ENCODE measurements at places on chromosomes 3 and 15. TPM values are rescaled to one million over a fixed set of nuclear protein-coding genes. Genes with fewer than 3 reads are reported as not detected.

Gene GOLGA6L7
- not detected for total RNA-seq

- no peak for DNase-seq
These were observed 118.4 kb upstream of the ROBO1 start for GRCh38 chr3:79886204-79886603.

DNA sequence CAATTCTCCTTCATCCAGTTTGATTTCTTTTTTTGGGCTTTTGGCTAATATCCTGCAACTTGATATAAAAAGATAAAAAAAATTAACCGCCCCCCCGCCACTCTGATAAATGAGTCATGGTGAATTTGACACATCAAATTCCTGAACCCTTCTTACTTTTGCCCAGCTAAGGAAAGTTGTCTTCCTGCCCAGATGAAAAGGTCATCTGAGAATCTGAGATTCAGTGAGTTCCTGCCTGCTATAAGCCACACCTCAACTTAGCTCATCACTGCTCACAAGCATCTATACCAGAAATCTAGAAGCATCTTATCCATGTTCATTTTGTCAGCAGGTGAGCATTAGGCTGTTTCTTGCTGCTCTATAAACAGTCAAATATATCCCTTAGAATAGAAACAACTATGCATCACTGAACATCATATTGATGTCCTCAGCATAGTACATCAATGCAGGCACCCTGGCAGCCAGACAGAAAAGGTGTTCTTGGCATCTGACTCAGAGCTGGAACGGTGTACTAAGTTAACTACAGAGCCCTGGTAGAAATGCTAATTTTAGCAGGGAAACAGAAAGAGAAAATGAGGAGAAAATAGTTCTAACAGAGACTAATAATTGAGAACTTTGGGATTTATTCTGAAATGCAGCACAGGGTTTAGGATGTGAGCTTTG, 77.1 kb downstream of the SEMA6D start:
- no peak for DNase-seq

Gene CHDH
- total RNA-seq = 0.81 TPM

GRCh38 chr3:194587438-194587931, 45.7 kb downstream of the TMEM44 start:
- no peak for DNase-seq

Gene STAB1
- not detected for total RNA-seq

DNA sequence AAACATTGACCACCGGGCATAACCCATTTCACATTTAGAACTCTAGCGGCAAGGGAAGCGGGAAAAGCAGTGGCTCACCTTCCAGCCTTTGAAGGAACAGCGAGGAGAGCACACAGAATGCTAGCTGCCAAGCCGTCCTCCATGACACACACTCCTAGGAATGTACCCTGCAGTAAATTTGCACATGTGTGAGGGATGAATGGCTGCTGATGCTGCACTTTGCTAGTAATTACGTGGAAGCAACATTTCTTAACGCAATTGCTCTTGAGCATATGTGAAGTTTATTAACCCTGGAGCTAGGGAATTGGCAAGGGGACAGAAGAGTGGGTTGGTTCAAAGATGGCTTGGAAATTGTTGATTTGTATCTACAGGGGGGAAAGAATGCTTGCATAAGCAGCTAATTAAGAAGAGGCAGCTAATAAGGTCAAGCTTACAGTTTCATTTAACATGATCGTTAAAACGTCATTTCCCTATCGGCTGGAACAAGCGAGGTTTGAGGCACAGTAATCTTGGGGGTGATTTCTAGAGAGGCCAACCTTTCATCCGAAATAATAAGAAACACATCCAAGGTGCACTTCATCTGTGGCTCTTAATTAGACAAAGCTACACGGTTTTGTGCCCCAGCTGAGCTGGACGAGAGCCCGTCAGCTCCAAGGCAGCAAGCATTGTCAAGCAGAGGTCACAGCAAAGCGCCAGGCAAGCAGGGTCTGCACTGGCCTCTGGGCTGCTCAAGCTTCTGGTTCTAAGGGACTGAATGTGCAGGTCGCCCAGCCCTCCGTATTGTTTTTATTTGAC, 123.4 kb downstream of the CHSY1 start:
- DNase-seq = no peak

DNA sequence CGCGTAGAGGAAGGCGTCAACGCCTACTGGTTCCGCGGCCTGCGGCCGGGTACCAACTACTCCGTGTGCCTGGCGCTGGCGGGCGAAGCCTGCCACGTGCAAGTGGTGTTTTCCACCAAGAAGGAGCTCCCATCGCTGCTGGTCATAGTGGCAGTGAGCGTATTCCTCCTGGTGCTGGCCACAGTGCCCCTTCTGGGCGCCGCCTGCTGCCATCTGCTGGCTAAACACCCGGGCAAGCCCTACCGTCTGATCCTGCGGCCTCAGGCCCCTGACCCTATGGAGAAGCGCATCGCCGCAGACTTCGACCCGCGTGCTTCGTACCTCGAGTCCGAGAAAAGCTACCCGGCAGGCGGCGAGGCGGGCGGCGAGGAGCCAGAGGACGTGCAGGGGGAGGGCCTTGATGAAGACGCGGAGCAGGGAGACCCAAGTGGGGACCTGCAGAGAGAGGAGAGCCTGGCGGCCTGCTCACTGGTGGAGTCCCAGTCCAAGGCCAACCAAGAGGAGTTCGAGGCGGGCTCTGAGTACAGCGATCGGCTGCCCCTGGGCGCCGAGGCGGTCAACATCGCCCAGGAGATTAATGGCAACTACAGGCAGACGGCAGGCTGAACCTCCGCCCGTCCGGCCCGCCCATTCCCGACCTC, 4.1 kb downstream of the ISLR2 start:
- no peak for DNase-seq

DNA sequence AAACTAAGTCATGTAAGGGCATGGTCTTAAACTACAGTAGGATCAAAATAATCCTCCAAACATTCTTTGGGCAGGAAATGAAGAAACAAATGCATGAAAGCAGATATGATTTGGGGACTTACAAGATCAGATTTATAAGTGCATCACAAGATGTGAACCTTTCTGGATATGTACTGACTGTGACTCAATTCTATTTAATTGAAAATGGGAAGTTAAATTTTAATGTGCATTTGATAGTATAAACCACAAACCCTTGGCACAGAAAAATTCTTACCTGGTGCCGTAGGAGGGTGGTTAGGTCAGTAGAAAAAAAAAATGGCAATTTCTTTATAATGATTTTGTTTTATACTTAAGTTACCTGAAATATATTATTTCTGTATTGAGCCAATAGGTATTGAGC, 262.5 kb upstream of the TGFBR2 start:
- DNase-seq = no peak

GRCh38 chr15:75302318-75302717, 19.7 kb downstream of the GOLGA6D start:
- peak; percentile 78 for DNase-seq

Gene OR5H6
- not detected for total RNA-seq

Gene SPTBN5
- total RNA-seq = 3.0 TPM

DNA sequence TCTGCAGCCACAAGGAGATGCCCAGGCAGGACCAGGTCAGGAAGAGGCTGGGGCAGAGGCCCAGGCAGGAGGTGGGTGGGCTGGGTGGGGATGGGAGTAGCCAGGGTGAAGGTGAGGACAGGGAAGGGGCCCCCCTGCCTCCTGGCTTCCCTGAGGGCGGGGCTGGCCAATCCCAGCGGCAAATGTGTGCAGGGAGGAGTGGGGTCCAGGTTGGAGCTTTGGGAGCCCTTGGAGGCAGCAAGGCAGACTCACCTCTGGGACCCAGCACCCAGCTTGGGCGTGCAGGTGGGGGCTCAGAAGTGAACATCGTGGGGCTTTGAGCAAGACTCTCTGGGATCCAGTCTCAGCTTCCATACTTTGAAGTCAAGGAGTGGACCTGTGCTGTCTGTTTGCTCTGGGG, 25.2 kb downstream of the GP9 start:
- DNase-seq = no peak

DNA sequence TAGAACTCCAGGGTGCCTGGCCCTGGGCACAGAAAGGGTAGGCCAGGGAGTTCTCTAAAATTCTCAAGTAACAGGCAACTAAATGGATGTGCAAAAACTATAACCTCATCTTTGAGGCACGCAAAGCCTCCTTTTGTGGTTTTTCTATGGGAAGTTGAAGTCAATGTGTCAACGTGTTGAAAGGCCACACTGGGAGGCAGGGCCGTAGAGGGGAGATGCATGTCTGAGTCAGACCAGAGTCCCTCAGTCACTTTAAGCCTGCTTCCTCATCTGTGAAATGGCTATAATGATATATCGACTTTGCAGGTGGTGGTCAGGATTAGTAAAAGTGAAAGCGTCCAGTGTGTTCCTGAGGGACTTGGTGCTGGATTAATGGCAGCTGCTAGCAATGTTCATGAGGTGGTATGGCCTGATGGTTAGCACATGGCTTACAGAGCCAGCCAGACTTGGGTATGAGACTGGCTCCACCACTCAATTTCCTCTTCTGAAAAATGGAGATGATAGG, 17.0 kb downstream of the TGM5 start:
- no peak for DNase-seq

GRCh38 chr15:46682969-46683791, 1034.1 kb upstream of the SEMA6D start:
- no peak for DNase-seq

DNA sequence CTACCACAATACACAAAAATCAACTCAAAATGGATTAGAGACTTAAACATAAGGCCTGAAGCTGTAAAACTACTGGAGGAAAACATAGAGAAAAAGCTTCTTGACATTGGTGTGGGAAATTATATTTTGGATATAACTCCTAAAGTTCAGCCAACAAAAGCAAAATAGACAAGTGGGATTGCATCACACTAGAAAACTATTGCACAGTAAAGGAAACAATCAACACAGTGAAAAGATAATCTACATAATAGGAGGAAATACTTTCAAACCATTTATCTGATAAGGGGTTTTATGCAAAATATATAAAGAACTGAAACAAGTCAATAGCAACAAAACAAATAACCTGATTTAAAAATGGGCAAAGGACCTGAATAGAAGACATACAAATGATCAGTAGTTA, 37.6 kb upstream of the TP63 start:
- DNase-seq = no peak

DNA sequence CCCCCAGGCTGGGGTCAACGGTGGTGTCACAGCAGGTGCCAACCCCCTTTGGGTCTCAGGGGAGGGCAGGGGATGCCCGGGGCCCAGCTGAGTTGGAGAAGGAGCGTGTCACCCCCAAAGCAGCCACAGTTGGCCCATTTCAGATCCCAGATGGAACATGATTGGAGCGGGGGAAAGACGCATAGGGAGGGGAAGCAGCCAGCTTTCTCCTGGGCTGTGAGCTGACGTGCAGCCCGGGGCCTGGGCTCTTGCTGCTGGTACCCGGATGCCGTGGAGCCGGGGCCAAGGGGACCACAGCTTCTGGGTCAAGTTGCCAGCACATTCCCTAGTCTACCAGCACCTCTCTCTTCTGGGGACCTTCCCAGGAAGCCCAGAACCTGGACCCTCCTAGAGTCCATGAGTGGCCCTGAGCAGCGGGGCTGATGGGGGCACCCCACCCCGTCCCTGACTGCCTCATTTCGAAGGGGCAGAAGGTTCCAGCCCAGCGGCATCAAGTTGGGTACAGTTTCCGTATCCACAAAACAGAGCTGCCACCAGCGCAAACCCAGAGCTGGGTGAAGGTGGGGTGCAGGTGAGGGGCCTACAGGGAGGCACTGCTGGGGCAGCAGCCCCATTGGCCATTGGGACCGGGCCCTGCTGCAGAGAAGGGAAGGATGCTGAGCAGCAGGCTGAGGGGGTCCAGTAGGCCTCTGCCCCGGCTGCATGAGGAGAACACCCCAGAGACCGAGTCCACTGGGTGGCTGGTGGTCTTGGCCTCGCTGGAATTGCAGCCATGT, 148.8 kb downstream of the NSMCE3 start:
- no peak for DNase-seq

DNA sequence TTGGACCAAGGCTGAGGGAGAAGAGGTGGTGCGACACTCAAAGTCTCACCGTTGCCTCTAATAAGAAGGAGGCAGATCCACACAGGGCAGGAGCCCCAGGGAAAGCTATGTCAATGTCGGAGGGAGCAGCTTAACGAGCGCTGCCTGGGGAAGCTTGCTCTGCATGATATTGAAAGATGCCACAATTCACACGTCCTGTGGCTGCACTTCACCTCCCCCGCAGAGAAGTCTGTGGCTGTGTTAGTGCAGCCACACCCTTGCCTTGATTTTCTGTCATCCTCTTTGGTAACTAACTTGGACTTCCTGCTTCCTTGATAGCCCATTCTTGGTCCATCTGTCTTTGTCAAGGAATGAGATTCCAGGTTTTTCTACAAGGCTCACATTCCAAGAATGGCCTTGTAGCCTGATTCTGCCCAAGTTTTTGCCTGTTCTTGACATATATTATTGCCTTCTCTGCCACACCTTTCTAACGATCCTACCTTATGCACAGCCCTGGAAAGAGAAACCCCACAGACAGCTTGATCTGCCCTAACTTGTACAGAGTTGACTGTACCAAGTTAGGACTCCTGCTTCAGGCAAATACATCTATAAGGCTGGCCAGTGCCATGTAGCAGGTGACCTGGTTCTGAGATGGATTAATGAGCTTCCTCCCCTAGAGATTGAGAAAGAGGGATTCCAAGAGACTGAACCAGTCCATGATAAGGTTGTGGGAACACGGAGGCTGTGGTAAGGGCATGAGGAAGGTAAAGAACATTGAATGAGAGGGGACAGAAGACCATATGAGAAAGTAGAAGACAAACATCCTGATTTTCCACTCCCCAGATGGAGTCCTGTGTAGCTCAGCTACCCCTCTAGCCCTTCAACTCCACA, 153.0 kb upstream of the WNT5A start:
- DNase-seq = no peak

Gene AMT
- 9.4 TPM for total RNA-seq

Gene ENTPD3
- not detected for total RNA-seq

DNA sequence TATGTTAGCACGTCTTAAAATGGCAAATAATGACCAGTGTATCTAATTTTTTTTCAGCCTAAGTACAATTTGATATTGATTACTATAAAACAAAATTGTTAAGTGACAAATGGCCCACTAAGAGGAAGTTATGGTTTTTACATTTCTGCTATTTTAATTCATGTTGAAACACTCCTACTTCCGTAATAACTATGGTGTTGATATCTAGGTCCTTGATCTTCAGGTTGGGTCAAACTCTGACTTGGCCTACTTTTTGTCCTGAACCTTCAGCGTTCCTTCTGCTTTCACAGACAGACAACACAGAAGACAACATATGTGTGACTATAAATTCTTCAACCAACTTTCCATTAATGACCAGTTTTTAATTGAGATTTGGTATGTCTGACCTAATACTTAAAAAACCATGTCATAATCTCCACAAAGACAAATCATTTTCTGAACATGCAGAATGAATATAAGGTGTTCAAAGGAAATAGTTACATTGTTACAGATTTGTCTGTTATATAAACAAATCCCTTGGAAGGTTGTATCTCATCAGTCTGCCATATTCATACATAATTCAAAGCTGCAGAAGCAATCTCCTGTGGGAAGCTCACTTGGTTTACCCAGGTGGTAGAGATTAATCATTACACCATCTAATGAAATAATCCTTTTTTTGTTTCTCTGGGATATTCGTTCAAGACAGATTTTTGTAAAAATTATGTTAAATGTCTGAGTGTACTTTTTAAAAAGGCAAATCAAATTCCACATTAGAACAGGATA, 92.1 kb upstream of the TSPAN3 start:
- DNase-seq = no peak

Gene COL8A1
- total RNA-seq = 3,403 TPM

Gene SH3GL3
- total RNA-seq = not detected

Data from osteocyte (in vitro differentiated cells).